Fibroblast of the conjunctiva (primary cell): ENCODE measurements at places on chromosomes 5 and 9.

DNA sequence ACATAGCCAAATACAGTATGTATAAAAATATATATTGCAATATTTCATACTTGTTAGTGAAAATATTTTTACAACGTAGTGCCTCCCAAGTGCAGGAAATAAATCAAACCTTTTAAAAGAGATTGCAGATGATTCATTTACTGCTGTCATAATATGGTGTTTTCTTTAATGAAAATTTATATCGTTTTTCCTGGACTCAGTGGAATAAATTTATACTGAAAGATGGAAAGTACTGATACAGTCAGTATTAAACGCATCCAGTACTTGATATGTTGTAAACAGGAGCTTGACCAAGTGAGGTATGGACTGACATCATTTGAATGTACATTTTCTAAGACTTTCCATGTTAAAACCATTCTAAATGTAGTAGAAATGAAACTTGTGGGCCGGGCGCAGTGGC lies 143.4 kb upstream of the ZNF608 start:
- DNase-seq = no peak

- DNase-seq = no peak
These were observed 264.8 kb downstream of the CETN3 start for GRCh38 chr5:90144625-90145327.

GRCh38 chr9:131800366-131800765 lies 60.5 kb upstream of the RAPGEF1 start:
- DNase-seq = no peak

DNA sequence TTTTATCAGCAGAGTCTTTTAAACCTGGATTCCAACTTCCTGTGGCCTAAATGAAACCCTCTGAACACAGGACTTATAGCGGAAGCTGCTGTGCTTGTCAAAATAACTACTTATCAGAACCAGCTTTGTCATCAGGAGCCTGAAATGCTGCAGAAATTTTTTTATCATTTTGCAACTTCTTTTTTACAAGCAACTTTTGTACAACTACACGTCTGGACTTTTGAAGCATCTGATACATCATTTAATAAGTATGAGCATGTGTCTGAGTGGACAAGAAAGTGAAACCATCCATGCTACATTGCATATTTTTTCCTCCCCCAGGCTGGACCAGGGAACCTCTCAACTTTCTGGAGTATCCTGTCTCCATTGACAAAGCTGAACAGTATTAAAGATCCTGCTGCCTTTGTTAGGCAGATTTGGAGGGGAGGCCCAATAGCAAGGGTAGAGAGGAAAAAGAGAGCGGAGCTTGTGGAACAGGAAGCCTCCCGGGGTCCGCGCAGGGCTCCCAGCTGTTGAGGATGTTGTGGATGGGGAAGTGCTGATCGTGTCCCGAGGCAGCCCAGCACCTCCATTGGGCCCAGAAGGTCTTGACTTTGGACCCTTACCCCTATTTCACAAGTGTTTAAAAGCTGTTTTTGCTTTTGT lies 196.6 kb downstream of the MSX2 start:
- no peak for DNase-seq

DNA sequence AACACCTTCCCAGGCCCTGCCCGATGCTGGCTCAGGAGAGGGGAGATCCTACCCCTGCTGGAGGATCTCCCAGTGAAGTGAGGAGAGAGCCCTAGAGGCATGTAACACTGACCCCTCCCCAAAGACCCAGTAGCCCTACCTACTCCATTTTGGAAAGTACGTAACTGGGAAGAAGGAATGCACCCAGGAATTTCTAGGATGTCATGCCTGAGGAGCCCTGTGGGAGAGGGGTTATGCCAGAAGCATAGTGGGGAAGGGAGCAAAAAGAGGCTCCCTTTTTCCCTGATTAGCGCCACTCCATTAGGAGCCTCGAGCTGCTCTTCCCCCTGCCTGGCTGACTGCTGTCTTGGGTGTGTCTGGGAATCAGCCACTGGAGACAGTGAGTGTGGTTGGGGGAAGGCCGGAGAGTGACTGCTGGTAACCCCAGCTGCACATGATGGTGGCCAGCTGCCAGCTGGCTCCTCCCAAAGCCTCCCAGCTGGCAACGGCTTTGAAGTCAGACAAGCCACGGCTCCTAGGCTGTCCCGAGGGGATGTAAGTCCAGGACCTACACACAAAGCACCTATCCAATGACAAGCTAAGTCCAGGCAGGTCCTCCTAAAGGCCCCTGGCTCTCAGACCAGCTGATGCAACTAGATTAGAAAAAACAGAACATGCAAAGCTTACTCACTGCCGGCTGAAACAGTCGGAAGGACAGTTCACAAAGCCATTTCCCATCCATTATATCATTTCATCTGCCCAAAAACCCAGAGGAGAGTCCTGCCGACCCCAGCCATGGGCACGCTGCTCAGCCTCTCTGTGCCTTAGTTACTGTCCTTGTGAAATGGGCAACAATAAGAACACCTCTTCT lies 136.5 kb upstream of the ABCA1 start:
- peak; percentile 97 for DNase-seq

DNA sequence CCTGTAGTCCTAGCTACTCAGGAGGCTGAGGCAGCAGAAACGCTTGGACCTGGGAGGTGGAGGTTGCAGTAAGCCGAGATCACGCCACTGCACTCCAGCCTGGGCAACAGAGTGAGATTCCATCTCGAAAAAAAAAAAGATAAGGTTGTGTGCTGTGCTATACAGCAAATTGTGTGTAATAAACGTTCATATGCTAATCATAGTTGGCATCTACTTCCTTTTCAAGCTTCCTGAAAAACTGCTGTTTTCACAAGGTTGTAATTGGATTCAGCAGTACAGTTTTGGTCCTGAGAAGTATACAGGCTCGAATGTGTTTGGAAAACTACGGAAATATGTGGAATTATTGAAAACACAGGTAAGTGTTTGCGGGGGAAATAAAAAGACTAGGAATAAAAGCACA lies 25.5 kb downstream of the OTULINL start:
- DNase-seq = no peak

DNA sequence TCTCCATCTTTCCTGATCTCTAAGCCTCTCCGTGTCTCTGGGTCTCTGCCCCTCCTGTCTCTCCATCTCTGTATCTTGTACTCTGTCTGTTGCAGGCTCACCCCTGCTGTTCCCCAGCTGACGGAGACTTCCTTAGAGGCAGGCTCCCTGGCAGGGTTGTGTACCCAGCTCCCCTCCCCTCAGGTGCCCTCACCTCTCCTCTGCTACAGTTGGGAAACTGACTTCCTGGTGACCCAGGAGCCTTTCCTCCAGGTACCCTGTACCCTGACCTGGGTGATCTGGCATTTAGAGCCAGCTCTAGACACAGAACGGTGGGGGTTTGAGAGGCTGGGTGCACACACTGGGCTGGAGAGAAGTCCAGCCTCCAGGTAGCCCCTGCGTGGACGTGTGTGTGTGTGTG lies 37.7 kb downstream of the CXXC5 start:
- DNase-seq = no peak

GRCh38 chr9:135083241-135083810 lies 4.1 kb upstream of the OLFM1 start:
- no peak for DNase-seq

- DNase-seq = no peak
These were observed 15.4 kb upstream of the ZNF366 start for GRCh38 chr5:72522607-72523006.

GRCh38 chr5:168726342-168726741 lies 147.2 kb upstream of the PANK3 start:
- DNase-seq = no peak

GRCh38 chr5:103178167-103178566 lies 58.1 kb downstream of the PPIP5K2 start:
- no peak for DNase-seq

GRCh38 chr5:132076202-132076830 lies 2.7 kb downstream of the CSF2 start:
- no peak for DNase-seq

- no peak for DNase-seq
These were observed 44.8 kb downstream of the PHF2 start for GRCh38 chr9:93620881-93621820.

DNA sequence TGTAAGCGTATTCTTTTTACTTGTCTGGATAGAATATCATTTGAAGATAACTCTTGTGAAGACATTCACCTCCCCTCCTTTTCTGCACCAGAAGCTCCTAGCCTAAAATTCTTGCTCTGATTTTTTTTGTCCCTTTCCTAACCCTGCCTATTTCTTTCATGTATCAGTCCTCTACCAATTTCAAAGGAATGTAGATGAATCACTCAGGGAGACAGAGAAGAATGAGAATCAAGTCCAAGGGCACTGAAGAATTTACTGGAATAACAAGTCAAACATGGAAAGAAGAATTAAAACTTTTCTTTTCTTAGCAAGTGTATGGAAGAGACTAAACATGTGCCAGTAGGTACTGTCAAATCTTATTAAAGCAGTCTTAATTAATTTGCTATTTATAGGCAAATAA lies 618.7 kb downstream of the DNAH5 start:
- no peak for DNase-seq

GRCh38 chr5:98769210-98769958 lies 4.1 kb upstream of the RGMB start:
- peak; percentile 75 for DNase-seq

GRCh38 chr9:118606668-118607067 lies 762.6 kb downstream of the BRINP1 start:
- DNase-seq = no peak
